Ovary (tissue), 10 donors: ENCODE measurements at places on chromosomes 13 and 19. TPM values are rescaled to one million over a fixed set of nuclear protein-coding genes. Genes with fewer than 3 reads are reported as not detected.
A peak's percentile ranks its signal among the peaks of the same experiment; 100 is the strongest.

DNA sequence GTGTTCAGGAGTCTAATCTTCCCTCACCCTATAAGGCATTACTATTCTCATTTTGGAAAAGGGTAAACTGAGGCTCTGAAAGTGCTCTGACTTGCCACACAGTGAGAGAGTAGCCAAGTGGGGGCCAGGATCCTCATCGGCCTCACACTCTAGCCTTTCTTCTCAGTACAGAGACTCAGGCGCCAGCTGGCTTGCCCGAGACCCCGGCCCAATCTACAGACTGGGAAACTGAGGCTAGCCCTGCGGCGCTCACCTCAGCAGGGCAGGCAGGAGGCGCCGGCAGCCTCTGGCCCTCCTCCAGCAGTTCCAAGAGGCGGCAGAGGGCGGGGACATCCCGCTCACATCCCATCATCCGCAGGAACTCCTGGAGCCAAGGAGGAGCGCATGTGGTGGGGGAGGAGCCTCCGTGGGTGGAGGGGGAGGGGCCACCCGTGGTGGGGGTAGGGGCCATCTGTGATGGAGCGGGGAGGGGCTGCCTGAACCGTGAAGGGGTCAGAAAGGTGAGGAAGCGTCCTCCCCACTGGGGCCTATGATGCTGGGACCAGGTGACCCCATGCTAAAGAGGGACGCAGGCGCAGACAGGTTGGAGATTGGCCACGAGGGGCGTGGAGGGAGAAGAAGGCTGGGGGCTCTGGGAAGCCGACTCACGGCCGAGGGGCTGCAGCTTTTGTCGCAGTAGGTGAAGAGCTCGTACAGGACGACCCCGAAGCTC lies 8.7 kb upstream of the INSL3 start:
- H3K4me1 ChIP-seq: peaks cover 2% of the 10 kb centered on the region
- H3K36me3 ChIP-seq: no peaks in the 10 kb centered on the region
- peak overlapping the region; percentile 31 for H3K4me3 ChIP-seq

- no peak for DNase-seq
- H3K27ac ChIP-seq: no peak overlapping the region
- H3K4me1 ChIP-seq: no peaks in the 10 kb centered on the region
- H3K36me3 ChIP-seq: no peaks in the 10 kb centered on the region
- H3K4me3 ChIP-seq: no peak overlapping the region
Measured at GRCh38 chr13:42656958-42657357, 83.0 kb downstream of the TNFSF11 start.

- H3K4me1 ChIP-seq: no peaks in the 10 kb centered on the region
- no peak overlapping the region for H3K4me3 ChIP-seq
- H3K27me3 ChIP-seq: no peaks in the 10 kb centered on the region
- DNase-seq: no peak
- no peak overlapping the region for H3K27ac ChIP-seq
Measured at GRCh38 chr19:58218899-58219298, 9.8 kb upstream of the ZNF544 start.

DNA sequence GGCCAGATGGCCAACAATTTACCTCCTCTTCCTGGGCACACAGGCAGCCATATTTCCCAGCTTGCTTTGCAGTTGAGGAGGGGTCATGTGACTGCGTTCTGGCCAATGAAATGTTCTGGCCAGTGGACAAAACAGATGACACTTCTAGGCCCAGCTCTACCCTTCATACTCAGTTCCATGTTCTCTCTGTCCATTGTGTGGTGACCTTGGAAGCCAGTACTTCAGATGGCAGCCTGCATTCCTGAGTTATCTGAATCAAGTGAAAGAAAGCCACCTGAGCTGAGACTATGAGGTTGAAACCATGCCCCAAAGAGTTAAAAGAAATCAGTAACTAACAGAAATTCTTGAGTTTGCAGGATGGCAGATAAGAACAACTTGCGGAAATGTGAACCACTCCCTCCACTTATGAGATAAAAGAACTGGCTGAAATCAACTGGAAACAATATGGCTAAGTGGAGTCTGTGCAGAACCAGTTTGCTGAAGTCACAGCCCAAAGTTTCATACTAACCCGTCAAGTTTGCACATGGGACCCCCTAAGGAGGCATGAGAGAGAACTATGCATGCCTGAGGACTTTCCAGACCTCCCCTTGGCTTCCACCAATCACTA lies 8.1 kb downstream of the FAM187B start:
- no peak overlapping the region for H3K27ac ChIP-seq
- no peaks in the 10 kb centered on the region for H3K4me1 ChIP-seq
- DNase-seq: no peak
- no peak overlapping the region for H3K4me3 ChIP-seq
- H3K36me3 ChIP-seq: no peaks in the 10 kb centered on the region
- no peaks in the 10 kb centered on the region for H3K27me3 ChIP-seq

GRCh38 chr19:34187011-34187410 lies 14.7 kb downstream of the LSM14A start:
- H3K36me3 ChIP-seq: no peaks in the 10 kb centered on the region
- peaks cover 13% of the 10 kb centered on the region for H3K4me1 ChIP-seq
- H3K27ac ChIP-seq: no peak overlapping the region
- no peaks in the 10 kb centered on the region for H3K27me3 ChIP-seq
- H3K4me3 ChIP-seq: no peak overlapping the region

Gene SHANK1
- 1.1 TPM for polyA plus RNA-seq

DNA sequence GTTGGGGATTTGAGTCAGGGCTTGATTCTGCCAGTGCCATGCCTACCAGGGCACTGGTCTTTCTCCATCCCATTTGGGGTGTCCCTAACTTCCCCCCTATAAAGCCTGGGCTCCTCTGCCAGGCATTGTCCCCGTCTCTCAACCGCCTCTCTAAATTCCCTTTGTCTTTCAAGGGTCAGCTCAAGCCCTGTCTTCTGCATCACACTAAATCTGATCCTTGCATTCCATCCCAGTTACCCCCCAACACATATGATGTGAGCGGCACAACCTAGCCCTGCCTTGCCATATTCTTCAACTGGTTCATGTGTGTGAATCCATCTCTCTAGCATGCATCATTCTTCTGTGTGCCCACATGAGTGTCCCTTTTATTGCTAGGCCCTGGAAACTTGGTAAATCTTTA lies 480.9 kb downstream of the ZNF536 start:
- no peak overlapping the region for H3K4me3 ChIP-seq
- H3K36me3 ChIP-seq: no peaks in the 10 kb centered on the region
- H3K27me3 ChIP-seq: no peaks in the 10 kb centered on the region
- H3K4me1 ChIP-seq: no peaks in the 10 kb centered on the region
- no peak overlapping the region for H3K27ac ChIP-seq

GRCh38 chr13:32535115-32535514 lies 3.5 kb downstream of the N4BP2L2 start:
- H3K4me3 ChIP-seq: no peak overlapping the region
- peaks cover 10% of the 10 kb centered on the region for H3K4me1 ChIP-seq
- H3K27me3 ChIP-seq: no peaks in the 10 kb centered on the region
- H3K36me3 ChIP-seq: no peaks in the 10 kb centered on the region
- no peak for DNase-seq

DNA sequence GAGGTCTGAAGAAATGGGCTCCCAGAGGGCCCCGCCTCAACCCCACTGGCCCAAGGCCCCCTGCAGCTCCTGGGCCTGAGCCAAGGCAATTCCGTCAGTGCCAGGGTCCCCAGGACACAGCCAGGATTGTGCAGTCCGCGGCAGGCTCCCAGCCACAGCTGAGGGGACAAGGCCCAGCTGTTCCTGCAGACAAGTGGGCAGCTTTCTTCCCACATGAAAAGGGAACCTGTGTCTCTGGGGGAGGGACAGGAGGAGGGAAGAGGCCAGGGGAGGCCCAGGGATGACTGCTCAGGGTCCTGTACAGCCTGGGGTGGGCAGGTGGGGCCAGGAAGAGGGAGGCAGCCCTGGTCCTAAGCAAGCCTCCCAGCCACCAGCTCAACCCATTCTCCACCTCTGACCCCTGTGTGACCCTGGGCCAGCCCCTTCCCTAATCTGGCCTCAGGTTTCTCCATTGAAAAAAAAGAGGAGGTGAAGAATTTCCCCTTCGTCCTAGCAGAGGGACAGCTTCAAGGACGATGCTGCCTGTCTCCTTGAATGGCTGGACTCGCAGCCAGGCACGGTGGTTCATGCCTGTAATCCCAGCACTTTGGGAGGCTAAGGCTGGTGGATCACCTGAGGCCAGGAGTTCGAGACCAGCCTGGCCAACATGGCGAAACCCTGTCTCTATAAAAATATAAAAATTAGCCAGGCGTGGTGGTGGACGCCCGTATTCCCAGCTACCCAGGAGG lies 20.5 kb upstream of the VSTM2B start:
- H3K4me3 ChIP-seq: no peak overlapping the region
- H3K4me1 ChIP-seq: no peaks in the 10 kb centered on the region
- no peak overlapping the region for H3K27ac ChIP-seq
- no peaks in the 10 kb centered on the region for H3K36me3 ChIP-seq
- DNase-seq: no peak
- no peaks in the 10 kb centered on the region for H3K27me3 ChIP-seq

Gene ZNF730
- polyA plus RNA-seq: 0.54 TPM

- no peaks in the 10 kb centered on the region for H3K27me3 ChIP-seq
- no peak overlapping the region for H3K4me3 ChIP-seq
- DNase-seq: no peak
Measured at GRCh38 chr19:41657157-41657556, 30.3 kb upstream of the CEACAM4 start.

GRCh38 chr13:44843403-44843802 lies 145.9 kb downstream of the NUFIP1 start:
- H3K27ac ChIP-seq: no peak overlapping the region
- no peak for DNase-seq
- H3K4me1 ChIP-seq: peaks cover 1% of the 10 kb centered on the region

Gene EHD2
- 62.4 TPM for polyA plus RNA-seq

DNA sequence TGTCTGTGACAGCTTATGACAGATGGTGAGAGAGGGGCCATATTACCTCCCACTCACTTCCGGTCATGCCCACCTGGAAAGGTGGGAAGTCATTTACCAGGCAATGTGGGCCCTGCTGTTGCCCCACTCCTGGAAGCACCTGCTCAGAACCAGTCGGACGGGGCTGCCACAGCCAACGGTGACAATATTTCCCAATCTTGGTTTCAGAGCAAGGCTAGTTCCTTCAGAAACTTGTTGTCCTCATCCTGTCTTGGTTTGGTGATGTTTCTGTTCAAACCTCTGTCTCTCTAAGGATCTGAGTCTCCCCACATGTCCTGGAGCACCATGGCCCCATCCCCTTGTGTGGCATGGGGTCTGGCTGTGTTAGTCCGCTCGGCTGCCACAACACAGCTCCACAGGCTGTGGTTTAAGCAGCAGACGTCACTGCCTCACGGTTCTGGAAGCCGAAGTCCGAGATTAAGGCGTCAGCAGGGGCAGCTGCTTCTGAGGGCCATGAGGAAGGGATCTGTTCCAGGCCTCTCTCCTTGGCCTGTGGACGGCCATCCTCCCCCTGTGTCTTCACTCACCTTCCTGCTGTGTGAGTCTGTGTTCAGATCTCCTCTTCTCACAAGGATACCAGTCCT lies 31.5 kb upstream of the SLC15A1 start:
- no peaks in the 10 kb centered on the region for H3K4me1 ChIP-seq
- no peak overlapping the region for H3K4me3 ChIP-seq
- no peaks in the 10 kb centered on the region for H3K27me3 ChIP-seq

- H3K27me3 ChIP-seq: no peaks in the 10 kb centered on the region
- no peak overlapping the region for H3K4me3 ChIP-seq
- H3K36me3 ChIP-seq: no peaks in the 10 kb centered on the region
- no peak for DNase-seq
- H3K4me1 ChIP-seq: no peaks in the 10 kb centered on the region
Measured at GRCh38 chr13:44198826-44199225, 174.8 kb upstream of the SERP2 start.

DNA sequence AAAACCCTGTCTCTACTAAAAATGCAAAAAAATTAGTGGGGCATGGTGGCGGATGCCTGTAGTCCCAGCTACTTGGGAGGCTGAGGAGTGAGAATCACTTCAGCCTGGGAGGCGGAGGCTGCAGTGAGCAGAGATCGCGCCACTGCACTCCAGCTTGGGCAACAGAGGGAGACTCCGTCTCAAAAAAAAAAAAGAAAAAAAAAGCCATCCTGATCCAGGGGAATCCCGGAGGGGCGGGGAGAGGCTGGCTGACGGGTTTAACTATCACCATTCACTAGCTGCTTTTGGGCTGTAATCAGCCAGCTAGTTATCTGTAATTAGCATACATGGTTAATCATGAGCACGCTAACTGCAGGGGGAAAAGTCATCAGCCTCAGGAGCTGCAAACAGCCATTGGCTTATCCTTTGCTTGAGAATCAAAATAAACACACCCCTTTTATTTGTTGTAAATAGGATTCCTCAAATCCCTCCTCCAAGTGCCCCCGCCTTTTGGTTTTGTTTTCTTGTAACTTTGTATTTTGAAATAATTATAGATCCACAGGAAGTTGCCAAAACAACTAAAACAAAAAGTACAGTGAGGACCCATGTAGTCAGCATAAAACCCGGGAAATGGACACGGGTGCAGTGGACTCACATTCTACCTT lies 9.6 kb downstream of the FSD1 start:
- H3K4me1 ChIP-seq: no peaks in the 10 kb centered on the region
- no peak for DNase-seq
- H3K27ac ChIP-seq: no peak overlapping the region
- no peaks in the 10 kb centered on the region for H3K27me3 ChIP-seq
- H3K4me3 ChIP-seq: no peak overlapping the region

Gene AKT2
- polyA plus RNA-seq: 81.2 TPM

Gene GNG8
- not detected for polyA plus RNA-seq

Gene ARRDC2
- 12.9 TPM for polyA plus RNA-seq

Gene S1PR4
- polyA plus RNA-seq: not detected

Gene C1QTNF9
- polyA plus RNA-seq: 1.6 TPM

GRCh38 chr19:2524840-2525723 lies 49.2 kb downstream of the GADD45B start:
- H3K4me3 ChIP-seq: no peak overlapping the region
- no peak for DNase-seq
- no peak overlapping the region for H3K27ac ChIP-seq
- no peaks in the 10 kb centered on the region for H3K27me3 ChIP-seq

Gene DPF1
- 0.23 TPM for polyA plus RNA-seq

Gene BRME1
- 2.8 TPM for polyA plus RNA-seq

- no peaks in the 10 kb centered on the region for H3K4me1 ChIP-seq
- H3K27ac ChIP-seq: no peak overlapping the region
- H3K36me3 ChIP-seq: no peaks in the 10 kb centered on the region
- DNase-seq: no peak
Measured at GRCh38 chr19:50399368-50399745, 15.2 kb downstream of the POLD1 start.

DNA sequence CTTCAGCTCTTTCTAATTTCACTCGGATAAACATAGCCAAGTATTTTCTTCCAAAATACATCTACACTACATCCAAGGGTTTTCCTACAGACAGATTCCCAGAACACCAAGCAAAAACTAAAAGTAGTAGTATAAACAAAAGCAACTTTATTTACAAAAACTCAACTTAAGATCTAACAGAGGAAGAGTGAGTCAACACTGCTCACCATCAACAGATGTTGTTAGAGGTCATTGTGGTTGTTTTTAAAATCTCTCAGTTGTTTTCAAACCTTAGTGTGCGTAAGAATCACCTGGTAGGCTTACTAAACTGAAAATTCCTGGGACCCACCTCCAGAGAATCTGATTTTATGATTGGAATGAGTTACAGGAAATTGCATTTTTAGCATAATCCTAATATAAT lies 631.7 kb upstream of the SGCG start:
- no peak for DNase-seq
- H3K36me3 ChIP-seq: no peaks in the 10 kb centered on the region
- no peaks in the 10 kb centered on the region for H3K4me1 ChIP-seq
- H3K27ac ChIP-seq: no peak overlapping the region
- no peaks in the 10 kb centered on the region for H3K27me3 ChIP-seq

Gene ZNF493
- polyA plus RNA-seq: 17.4 TPM
